ENCODE measurements at places on chromosomes 3 and 15.

DNA sequence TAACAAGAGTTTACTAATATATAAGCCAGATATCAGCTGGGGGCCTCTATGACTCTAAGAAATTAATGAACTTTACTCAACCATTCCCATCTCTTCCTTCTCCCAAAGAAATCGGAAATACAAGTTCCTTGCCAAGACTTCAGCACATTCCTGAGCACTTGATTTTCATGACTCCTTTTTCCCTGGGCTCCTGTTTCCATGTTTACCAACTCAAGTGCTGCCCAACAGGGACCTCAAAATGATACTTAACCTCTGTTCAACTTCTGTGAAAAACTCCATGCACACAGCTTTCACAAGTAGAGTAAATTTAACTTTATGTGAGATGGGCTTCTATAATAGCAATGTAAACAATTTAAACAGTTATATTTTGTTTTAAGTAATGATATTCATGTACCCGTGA lies 315.8 kb upstream of the CDIN1 start:
- DNase-seq = no peak

GRCh38 chr3:39302178-39302577 lies 22.3 kb upstream of the CX3CR1 start:
- DNase-seq = no peak

DNA sequence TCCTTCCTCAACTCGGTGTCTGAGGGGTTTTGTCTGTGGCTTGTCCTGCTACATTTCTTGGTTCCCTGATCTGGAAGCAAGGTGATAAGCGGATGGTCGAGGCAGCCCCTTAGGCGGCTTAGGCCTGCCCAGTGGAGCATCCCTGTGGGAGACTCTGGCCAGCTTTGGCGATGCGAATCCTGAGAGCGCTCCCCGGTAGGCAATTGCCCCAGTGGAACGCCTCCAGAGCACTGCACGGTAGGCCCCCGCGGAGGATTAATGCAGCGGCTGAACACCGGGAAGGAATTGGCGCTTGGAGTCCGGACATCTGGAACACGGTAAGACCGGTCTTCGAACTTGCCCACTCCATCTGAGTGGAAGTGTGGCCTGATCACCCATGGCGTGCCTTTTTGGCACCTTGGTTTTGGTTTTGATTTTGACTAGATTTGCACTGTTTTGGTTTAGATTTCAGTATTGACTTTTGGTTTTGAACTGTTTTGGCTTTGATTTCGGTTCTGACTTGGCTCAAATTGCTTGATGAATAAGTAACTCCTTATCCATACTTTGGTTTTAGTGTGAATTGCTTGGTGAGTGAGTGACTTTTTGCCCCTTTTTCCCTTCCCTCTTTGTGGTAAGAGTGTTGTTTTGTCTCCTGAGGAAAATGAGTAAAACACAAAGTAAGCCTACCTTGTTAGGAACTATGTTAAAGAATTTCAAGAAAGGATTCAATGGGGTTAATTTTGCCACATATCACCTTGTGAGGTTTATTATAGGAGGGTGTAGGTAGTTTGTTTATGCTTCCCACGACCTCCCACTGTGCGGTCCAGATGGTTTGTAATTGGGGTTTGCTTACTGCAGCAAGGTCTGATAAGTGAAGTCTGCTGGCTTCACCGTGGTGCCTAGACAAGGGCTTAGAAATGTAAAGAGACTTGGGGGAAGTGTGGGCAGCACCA lies 27.1 kb upstream of the GPR156 start:
- no peak for DNase-seq

- no peak for DNase-seq
These were observed 1134.8 kb downstream of the NSUN3 start for GRCh38 chr3:95197661-95198060.

DNA sequence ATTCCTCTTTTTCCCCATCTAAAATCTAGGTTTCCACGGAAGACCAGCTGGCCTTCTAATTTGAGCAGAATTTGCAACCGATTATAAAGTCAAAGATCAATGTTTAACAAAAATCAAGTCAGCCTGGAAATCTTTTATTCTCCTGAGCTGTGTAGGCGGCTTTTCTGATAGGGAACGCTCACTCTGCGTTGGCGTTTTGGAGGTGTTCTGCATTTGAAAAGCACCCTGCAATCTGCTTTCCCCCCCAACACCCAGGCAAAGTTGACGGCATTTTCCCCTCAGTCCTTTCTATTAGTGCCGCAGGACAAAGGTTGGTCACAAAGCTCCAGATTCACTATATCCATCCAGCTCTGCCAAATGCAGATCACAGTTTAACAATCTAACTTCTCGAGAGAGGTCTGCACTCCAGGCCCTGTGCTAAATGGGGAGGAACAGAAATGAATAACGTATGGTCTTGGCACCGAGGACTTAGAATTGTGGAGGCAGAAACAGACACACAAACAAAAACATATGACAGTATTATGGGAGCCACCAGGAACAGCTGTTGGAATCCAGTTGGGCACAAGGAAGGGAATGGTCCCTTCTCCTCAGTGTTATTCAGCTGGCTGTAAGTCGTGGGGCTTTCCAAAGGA lies 50.4 kb upstream of the LARS2 start:
- no peak for DNase-seq

DNA sequence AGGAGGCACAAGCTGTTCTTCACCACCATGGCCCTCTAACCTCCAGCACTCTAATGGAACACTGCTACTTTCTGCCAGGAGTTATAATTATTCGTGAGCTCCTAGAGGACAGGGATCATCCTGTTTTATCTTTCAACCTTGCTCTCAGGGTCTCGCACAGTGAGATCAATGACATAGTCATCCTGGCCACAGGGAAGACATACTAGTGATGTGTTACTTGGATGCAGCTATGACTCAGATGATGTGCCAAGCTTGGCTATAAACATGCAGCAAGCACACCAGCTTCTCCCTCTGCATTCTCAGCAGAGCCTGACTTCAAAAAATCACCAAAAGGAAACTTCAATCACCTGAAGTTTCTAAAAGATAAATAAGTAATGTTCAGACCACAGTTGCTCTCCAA lies 203.8 kb upstream of the HES1 start:
- DNase-seq = no peak
